ENCODE measurements at places on chromosomes 3 and 15.

DNA sequence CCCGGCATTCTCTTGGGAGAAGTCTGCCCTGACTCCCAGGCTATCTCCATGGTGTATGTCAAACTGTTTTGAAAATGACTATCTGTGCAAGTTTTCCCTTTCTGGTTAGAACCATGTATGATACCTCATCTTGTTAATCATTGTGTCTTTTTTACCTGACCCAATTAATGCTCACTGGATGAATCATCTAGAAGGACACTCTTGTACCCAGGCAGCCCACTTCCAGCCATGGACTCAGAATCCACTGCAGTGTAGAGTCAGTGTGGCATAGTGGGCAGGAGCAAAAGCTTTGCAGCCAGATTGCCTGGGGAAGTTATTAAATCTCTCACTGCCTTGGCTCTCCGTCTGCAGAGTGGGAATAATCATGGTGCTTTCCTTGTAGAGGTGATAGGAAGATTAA lies 1.2 kb downstream of the FAM3D start:
- DNase-seq: no peak

- DNase-seq: no peak
Measured at GRCh38 chr3:197431346-197431910, 124.3 kb downstream of the BDH1 start.

- no peak for DNase-seq
Measured at GRCh38 chr3:50194903-50195500, 3.6 kb downstream of the GNAT1 start.

DNA sequence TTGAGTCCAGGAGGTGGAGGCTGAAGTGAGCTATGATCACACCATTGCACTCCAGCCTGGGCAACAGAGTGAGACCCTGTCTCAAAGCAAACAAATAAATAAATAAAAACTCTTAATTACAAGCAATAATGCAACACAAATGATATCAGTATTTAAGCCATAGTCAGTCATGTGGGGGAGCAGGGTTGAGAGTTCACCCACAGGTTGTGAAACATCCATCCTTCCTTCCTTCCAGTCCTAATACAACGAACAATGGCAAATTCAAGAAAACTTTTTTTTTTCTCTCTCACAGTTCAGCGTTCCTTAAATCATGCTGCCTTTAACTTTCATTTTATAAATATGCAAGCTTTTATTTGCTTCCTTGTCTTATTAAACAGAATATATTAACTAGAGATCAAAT lies 24.1 kb downstream of the ZNF592 start:
- DNase-seq: peak; percentile 19

DNA sequence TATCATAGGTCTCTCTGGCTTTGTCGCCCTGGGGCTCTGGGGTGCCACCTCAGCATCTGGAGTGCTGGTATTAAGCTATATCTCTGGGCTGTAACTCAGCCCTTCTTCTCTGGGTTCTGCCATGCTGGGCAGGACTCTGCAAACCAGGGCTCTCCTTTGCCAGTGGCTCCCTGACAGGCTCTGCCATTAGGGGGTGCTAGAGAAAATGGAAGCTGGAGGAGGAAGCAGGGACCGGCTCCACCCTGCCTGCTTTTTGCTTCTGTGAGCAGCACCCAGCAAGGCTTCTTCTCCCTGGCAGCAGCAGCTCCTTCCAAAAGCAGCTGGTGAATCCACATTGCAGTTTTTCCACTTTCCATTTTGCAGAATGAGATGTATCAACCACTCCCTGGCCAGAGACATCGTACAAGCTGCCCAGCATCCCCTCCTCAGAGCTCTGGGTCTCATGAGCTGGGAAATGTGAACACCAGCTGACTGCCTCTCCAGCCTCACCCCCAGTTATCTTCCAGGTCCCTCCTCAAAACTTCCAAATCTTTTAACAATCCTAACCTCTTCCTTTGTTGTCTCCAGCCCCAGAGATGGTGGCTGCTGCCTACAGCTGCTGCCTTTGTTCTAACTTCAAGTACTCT lies 165.0 kb downstream of the ABHD5 start:
- peak; percentile 84 for DNase-seq

GRCh38 chr3:41131224-41131623 lies 68.1 kb upstream of the CTNNB1 start:
- peak; percentile 93 for DNase-seq

GRCh38 chr3:117126946-117127546 lies 417.5 kb downstream of the TUSC7 start:
- DNase-seq: no peak

- no peak for DNase-seq
Measured at GRCh38 chr3:98725352-98725751, 37.8 kb upstream of the ST3GAL6 start.

DNA sequence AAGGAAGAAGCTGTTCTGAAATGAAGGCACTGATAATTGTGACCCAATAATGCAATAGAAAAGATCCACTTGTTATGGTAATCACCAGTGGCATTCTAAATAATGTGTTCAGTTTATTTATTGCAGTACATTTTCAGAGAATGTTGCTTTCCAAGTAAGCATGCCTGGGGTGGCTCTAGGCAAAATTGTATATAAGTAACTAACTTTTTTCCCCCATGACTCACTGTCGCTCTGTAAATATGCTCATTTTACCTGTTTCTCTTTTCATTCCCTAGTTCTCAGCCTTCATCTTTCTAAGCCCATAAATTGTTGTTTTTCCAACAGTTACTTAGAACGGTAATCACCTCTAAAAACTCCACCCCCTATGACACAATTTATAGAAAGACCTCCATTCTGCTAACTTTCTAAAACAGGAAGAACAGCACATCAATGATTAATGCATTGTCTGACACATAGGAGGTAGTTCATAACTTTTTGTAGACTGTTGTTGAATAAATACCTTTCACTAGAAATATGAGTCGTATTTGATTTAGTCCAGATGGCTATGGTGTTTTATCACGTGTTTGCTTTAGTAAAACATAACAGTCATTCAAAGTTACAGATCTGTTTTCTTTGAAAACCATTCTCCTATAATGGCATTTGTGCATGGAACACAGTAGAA lies 143.1 kb downstream of the LSAMP start:
- no peak for DNase-seq

DNA sequence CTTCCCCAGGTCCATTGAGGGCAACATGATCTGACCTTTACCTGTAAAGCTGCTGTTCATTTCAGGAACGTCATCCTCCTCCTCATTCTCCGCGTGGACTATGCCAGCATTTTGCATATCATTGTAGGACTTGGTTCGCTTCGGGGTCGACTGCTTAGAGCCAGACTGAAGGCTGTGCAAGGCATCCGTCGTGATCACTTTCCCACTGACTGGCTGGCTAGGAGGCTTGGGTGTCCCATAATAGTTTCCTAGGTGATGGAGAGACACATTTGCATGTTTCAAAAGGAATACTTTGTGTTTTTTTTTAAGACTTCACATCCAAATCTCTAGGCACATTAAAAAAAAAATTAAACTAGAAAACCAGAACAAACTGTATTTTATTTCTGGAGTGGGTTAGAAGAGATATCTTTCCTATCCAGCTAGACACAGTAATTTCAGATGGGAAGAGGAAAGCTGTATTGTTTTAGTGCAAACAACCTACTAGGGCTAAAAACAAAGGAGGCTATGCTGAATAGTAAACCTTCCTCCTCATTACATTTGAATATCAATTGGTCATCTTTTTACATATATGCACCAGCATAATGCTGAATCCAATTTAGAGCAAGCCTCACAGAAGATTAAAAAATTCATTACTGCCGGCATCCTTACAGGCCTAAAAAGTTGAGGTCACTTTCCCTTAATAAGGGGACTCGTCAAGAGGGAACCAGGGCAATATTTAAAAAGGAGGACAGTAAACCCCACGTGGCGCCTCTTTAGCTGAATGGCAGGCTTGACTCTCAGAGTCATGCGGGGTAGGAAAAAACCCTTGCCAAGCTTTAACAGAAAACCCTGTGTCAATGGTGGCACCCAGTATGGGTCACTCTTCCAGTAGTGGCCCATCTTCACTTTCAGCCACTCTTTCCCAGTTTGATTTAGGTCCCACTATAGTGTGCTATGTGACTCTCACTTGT lies 559.9 kb downstream of the MAGI1 start:
- DNase-seq: no peak

DNA sequence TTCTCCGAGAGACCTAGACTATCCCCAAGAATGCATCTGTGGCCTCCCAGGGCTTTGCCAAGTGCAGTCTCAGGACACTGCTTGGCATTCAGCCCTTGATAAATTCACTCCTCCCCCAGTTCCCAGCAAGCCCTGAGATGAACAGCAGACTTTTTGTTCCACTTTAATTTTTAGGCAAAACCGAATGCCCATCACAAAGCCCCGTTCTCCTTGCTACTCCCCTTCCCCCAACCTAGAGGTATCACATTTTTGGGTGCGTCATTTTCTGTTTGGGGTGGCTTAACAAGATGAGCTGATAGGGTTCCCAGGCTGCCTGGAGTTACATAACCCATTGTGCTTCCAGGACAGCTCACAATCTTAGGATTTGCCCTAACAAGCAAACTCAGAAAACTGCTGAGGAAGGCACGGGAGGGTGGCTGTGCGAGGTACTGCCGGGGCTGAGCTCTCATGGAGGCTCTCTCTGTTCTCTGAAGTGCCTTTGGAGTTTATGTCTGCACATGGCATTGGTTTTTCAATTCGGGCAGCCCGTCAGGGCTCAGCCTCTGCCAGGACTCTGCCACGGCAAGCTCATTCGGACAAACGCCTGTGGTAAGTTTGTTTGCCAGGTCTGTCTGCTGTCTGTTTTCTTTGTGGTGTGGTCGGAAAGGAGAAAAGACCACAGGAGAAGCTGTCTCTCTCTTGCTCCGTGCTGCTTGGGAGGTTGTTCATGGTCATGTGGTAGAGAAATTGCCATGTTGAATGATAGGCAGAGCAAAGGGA lies at the start of gene TRAK1:
TRAK1 (plus strand) TSS at position 385 of the 759 bp plus-strand sequence; CDS start at position 498, 113 bp downstream.
- DNase-seq: peak; percentile 56

- no peak for DNase-seq
Measured at GRCh38 chr3:54670201-54671000, 257.5 kb downstream of the LRTM1 start.

- DNase-seq: peak; percentile 31
Measured at GRCh38 chr3:59540696-59541095, 490.9 kb upstream of the CFAP20DC start.

DNA sequence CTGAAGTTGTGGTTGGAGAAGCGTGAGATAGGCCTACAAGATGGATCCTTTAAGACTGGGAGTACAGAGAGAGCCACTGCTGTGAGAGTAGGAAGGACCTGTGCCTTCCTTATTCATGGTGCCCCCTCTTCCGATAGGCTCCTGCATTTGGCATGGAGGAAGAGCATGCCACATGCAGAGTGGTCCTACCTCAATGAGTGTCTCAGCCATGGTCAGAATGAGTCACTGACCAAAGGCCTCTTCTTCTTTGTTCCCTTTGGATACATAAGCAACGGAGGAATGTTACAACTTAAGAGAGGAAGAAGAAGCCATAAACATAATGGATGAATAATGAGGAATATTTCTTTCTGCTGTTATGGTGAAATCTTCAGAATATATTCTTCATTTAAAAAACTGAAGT lies 681.2 kb upstream of the GRM7 start:
- DNase-seq: no peak

GRCh38 chr3:64397573-64397972 lies 172.3 kb upstream of the PRICKLE2 start:
- no peak for DNase-seq

DNA sequence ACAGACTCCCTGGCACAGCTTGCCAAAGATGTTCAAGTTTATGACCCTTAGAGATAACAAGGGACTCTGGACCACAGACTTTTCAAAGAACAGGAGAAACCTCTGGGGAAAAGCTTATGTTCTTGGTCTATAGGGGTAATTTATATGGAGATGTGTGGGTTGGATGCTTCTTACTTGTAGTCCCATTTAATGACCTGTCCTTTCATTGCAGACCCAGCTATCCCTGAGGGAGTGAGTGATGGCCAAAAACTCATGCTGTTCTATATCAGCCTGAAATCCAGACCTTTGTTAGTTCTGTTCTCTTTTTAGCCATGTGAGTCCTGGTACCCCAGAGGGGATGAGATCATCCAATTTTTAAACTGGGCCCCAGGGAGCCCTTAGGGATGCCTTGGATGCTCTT lies 43.7 kb upstream of the MRPL3 start:
- no peak for DNase-seq

- no peak for DNase-seq
Measured at GRCh38 chr3:46222435-46223161, 14.5 kb upstream of the CCR1 start.

- no peak for DNase-seq
Measured at GRCh38 chr3:188164248-188164687, 10.3 kb downstream of the LPP start.

DNA sequence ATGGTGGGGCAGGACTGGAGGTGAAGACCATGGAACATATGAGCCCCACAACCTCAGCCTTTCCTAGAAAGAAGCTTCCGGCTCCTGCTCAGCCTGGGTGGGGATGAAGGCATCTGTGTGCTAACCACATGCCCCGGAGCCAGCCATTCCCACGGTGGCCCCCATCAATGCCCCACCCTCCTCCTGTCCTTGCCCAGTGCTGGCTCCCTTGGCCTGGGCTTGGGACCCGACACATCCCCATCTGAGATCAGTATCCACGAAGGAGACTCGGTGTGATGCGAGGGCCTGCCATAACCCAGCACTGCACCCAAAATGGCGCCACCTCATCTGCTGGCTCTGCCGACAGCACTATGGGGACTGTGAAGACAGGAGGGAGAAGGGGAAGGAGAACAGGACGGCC lies 16.5 kb upstream of the PLXND1 start:
- no peak for DNase-seq

DNA sequence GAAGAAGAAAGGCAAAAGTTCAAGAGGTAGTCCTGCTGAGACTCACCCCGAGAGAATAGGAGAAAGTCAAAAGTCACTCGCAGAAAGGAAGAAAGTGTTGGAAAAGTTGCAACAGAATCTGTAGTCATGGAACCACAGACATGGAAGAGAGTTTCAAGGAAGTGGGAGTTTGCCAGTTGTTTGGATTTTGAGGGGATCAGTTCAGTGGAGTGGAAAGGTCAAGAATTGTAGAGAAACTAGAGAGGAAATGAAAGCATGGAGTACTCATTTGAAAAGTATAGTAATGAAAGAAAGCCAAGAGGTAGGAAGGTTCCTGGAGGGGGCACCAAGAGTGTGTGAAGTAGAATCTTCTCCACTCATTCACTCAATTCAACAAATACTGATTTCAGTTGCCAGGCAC lies 34.7 kb downstream of the SPTSSB start:
- no peak for DNase-seq

DNA sequence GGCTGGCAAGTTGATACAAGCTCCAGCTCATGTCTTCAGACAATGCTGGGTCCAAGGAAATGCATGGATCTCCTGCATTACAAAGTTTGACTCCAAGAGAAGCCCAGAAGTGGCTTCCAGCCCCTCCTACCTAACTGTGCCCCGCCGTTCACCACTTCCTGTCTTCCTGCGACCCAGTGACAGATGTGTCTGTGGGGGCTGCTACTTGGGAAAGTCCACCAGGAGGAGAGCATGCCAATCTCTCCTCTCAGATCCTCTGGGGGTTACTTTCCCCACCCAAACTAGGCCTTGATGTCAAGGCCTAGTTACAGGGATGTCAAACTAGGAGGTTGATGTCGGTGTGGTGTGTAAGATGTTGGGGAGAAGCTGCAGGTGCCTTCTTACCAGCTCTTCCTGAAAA lies 133.6 kb upstream of the RASGRP1 start:
- no peak for DNase-seq

DNA sequence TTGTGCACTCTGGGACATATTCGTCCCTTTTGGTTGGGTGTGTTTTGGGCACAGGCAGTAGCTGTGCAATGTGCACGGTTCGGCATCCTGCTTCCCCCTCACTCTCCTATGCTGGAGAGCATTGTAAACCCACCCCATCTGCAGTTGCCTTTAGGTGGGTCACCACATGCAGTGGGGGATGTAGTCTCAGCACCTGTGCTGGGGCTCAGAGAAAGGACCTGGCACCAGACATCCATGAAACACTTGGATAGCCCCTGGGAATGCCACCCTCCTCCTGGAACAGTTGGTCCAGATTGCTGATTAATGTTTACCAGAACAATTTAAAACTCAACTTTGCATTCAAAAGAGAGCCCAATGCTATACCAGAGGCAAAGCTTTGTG lies 123.9 kb upstream of the MEF2A start:
- DNase-seq: no peak
